CD4-positive, alpha-beta T cell treated with Interleukin-4 for 4 hours (primary cell): ENCODE measurements at places on chromosomes 16 and 17.
A peak's percentile ranks its signal among the peaks of the same experiment; 100 is the strongest.

GRCh38 chr17:73901249-73901648 lies 257.0 kb upstream of the SDK2 start:
- DNase-seq, result no peak

DNA sequence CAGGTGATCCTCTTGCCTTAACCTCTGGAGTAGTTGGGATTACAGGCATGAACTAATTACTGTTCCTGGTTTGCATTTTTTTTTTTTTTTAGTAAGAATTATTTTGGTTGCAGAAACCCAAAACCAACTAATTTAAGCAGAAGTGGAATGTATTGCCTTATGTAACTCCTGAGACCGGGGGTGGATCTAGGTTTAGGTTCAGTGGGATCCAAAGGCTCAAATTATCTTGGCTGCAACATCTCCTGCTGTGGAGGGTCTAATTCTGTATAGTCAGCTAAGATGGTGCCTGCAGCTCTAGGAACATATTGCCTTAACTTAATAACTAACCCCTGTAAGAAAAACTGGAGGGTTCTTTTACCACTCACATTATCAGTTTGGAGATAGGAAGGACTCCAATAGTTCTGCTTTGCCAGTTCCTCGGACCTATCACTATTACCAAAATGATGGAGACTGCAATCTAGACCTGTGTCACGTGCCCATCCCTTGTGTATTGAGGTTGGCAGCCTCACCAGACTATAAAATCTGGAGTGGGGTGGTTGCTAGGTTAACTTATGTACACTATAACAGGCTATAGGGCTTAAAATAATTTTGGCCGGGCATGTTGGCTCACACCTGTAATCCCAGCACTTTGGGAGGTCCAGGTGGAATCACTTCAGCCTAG lies 8.5 kb downstream of the SNTB2 start:
- no peak for DNase-seq

GRCh38 chr16:16143038-16143763 lies 80.1 kb downstream of the ABCC6 start:
- DNase-seq, result no peak

GRCh38 chr17:74217888-74218287 lies 4.5 kb downstream of the TTYH2 start:
- DNase-seq, result no peak

DNA sequence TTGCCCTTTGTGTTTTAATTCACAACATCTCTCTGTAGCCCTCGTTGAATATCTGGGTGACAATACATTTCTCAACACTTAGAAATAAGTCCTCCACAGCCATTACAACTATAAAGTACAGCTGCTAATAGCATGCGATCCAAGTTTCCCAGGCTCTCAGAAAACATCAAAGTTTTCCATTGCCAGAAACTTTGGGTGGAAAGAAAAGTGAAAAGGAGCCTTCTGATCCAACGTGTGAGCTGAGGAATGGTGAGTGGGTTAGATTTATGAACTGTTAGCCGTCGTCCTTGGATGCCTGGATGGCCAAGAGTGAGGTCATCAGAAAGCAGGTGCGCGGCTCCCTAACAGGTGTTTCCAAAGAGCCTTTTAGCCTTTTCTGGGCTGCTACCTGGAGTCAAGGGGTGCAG lies 258.0 kb downstream of the PMP22 start:
- DNase-seq, result no peak

DNA sequence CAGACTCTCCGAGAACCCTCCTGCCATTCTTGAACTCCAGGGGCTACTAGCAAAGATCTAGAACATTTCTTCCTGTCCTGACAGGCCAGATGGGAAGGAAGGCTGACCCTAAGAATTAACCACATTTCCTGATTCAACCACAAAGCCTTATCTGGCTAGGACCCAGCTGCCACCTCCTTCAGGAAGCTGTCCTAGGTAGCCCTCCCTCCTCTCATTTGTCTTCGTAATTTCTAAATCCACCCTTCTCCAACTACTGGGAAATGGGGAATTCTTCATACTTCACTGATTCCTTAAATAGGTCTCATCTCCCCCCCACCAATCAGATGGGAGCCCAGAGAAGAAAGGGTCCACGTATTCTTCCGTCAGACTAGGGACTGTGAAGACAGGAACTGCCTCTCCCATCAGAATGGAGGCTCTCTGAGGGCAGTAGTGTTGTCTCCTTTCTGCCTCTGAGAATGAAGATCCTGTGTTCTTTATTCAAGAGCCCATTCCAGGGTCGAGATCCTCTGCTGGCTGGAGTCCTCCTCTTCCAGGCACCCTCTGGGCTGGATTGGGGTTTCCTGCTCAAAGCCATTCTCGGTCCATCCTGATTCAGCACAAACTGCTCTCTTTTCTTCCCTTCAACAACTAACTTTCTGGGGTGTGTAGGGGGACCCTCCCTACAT lies 2.1 kb downstream of the SAMD14 start:
- no peak for DNase-seq

DNA sequence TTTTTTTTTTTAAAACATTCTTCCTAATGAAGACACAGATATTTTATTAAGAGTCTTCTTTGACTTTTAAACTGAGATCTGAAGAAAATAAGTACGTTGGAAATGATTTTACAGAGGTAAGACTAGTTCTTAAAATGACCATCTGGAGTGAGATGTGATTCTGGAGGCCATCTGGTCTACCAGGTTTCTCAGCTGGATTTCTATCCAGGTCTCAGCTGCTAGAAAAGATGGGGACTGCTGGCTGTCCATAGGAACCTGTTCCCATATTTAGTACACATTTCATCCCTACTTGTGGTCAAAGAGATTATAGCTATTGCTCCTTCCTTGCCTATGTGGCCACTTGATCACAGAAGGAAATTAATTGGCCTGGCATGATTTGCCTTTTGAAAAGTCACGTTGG lies 12.2 kb downstream of the PMFBP1 start:
- DNase-seq, result no peak

DNA sequence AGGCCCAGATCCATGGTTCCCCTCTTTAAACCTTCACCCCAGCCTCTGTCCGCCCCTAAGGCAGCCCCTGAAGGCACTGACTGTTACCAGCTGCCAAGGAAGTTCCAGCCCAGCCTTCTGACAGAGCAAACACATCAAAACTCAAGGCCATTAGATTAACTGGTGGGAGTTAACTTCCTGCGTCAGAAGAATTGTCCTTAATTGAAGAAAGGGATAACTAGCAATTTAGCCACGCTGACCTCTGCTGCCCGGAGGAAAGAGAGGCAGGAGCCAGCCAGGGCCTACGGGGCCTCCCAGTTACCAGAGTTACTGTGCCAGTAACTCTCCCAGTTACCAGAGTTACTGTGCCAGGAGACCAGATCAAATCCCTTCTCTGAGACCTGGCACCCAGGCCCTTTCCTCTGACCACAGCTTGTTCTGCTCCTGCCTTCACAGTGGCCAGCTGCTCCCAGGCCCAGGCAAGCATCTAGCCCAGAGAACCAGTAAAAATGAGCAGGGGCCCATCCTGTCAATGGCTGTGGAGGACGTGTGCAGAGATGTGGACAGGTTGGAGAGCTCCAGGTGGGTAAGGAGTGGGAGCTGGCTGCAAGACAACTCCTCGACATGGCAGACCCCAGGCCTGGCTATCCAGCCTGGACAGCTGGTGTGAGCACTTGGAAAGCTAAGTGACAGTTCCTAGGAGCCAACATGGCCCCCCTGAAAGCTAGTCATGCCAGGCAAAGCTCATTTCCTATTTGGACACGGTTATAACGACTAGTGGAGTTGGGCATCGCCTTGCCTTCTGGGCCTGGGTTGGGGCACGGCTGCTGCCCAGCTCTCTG lies 2.8 kb upstream of the PITPNM3 start:
- no peak for DNase-seq

DNA sequence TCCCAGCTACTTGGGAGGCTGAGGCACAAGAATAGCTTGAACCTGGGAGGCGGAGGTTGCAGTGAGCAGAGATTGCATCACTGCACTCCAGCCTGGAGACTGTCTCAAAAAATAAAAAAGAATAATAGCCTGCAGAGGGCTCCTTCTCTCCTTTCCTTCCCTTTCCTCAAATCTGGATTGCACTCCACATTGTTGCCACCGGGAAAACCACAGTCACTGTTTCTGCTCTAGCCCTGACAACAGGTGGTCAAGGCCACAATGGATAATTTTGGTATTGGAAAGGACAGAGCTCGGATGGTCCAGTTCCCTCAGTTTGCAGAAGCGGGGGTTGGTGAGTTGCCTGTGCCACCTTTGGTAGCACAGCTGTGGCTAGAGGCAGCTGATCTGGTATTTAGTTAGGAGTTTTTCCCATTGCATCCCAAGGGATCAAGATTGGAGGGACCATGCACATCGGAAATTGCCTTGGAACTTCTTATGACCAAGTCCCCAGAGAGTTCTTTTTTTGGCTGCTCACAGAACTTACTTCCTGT lies 44.7 kb upstream of the PRSS54 start:
- DNase-seq, result no peak

GRCh38 chr17:71869293-71869692 lies 251.5 kb upstream of the SOX9 start:
- no peak for DNase-seq

DNA sequence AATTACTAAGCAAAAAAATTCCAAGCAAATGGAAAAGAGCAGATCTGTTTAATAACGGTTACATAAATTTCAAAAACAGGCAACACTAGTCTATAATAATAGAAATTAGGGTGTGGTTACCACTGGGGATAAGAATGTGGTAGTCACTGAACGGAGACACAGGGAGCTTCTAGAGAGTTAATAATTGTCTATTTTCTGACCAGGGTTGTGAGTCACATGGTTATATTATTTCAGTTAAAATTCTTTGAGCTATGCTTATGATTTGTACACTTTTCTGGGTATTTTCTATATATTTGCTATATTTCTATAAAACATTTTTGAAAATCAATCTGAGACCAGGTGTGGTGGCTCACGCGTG lies 433.9 kb upstream of the MAF start:
- DNase-seq, result no peak

DNA sequence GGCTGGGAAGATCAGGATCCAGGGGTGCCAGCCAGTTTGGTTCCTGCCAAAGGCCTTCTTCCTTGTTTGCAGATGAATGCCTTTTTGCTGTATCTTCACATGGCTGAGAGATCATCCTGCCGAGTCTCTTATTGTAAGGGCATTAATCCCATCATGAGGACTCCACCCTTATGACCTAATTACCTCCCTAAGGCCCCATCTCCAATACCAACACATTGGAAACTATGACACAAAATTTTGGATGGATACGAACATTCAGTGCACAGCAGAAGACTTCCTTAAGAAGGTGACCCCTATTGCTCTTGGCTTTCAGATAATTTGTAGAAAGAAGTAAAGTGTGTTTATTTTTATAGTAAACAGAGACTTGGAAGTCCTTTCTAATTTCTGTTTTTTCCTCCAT lies 1164.7 kb upstream of the CDH8 start:
- no peak for DNase-seq

DNA sequence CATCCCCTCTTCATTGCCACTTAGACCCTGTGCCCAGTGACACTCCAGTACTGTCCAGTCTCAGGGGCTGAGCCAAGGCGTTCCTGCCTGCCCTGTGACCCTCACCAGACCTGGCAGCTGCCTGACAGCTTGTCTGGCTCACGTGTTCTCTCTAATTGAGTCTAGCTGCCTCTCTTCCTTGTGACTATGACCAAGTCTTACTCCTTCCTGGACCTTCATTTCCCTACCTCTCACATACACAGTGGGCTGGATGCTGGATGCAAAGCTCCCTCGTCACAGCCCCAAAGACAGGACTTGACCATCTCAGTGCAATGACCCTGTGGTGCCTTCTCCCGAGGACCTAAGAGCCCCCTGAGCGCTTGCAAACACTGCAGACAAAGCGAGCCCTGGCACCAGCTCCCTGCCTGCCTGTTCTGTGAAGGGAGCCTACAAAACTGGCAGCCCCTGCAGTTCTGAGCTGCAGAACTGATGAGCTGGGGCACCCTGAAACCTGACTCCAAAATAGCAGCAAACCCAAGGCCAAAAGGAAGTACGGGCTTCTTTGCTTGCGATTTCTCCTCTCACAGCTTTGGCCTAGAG lies 1.7 kb downstream of the DEXI start:
- no peak for DNase-seq

DNA sequence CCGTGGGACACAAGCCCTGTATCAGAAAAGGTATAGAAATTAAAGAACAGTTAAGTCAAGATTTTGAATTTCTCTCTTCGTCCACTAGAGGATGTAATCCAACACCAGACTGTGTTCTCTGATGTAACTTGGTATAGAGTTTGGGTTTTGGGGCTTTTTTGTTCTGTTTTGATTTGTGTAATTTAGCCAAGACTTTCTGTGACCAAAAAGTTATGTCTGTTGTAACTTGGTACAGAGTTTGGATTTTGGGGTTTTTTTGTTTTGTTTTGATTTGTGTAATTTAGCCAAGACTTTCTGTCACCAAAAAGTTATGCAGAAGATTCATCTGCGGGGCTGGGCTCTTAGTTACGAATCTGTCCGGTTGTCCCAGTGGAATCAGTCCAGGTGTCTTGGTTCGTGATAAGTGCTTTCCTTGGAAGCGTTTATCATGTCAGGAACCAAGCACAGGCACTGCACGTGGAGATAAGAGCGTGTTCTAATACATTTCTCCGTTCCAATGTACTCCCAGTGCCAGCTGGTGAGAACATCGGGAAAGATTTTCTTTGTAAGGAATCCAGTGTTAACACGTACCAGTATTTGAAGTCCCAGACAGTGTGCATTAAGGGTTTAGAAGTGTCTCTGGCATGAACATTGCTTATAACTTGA lies 44.1 kb upstream of the SEC14L1 start:
- DNase-seq, result peak; percentile 20

GRCh38 chr17:77854759-77855745 lies 103.5 kb upstream of the TNRC6C start:
- no peak for DNase-seq

DNA sequence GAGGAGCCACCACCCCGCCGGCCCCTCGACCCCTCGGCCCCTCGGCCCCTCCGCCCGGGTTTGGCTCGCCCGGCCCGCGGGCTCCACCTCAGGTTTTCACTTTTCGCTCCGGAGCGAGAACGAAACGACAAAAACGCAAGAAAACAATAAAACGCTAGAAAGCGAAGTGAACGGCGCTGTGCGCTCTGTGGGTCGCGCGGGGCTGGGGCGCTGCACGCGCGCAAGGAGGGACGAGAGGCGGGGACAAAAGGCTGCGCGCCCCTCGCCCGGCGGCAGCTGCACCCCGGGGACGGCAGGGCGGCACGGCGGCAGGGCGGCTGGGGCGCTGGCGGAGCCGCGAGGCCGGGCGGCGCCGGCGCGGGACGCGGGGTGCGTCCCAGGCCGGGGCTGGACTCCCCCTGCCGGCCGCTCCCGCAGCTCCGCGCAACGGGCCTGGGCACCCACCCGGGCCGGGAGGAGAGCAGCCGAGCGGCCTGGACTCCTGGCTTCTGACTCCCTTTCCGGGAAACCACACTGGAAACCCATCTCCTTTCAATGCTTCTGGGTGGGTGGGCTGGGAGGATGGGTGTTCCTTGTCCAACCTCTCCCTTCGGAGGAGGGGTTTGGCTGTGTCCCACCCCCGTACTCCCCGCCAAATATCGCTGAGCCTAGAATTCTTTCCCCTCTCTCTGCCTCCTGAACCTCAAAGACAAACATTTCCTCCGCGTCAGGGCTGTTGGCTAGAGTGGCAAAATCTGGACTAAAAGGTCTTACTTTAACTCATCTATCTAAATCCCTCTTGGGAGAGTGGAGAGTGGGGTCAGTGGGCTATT lies 9.9 kb downstream of the TBX2 start:
- DNase-seq, result no peak

- DNase-seq, result no peak
Measured at GRCh38 chr17:35988164-35988563, 1.6 kb upstream of the CCL14 start.

- no peak for DNase-seq
Measured at GRCh38 chr16:72300892-72301291, 128.9 kb upstream of the PMFBP1 start.
